Activated CD8-positive, alpha-beta T cell treated with anti-CD3 and anti-CD28 coated beads for 36 hours (primary cell): ENCODE measurements at places on chromosomes 2 and 18. TPM values are rescaled to one million over a fixed set of nuclear protein-coding genes. Genes with fewer than 3 reads are reported as not detected.

DNA sequence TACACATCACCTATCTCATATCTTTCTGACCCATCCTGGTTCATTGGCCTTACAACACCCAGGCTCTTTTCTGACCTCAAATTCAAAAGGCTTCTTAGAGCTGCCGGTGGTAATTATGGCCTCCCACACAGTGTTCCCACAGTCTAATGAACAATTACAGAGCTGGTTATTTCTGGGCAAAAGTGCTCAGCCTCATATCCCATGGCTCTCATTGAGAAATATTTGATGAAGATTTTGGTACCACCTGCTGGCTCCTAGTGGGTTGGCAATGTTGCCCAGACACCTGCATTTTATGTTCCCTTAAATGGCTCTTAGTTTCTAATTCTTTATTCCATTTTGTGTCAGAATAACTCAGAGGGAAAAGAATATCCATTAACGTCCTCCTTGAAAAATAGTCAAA, 20.1 kb upstream of the SCYGR2 start:
- H3K4me1 ChIP-seq: no peaks in the 10 kb centered on the region
- peaks cover 26% of the 10 kb centered on the region for H3K27me3 ChIP-seq
- H3K36me3 ChIP-seq: peaks cover 3% of the 10 kb centered on the region
- no peak overlapping the region for H3K27ac ChIP-seq
- no peak for DNase-seq

DNA sequence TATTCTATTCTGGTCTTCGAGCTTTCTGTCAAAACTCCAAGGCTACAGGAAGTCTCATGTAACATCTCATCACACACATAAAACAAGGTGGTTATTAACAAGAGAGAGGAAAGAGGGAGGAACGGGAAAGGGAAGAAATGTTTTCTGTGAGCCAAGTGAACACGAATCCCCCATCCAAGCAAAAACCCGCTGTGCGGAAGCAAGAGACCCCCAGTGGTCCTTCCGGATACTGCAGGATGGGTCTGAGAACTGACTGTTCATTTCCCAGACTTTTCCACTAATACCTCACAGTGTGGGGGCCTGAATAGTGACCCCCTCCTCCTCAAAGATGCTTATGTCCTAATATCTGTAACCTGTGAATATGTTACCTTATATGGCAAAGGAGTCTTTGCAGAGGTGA, 19.0 kb upstream of the DIPK1C start:
- no peaks in the 10 kb centered on the region for H3K36me3 ChIP-seq
- no peak overlapping the region for H3K4me3 ChIP-seq
- DNase-seq: peak; percentile 41
- H3K4me1 ChIP-seq: no peaks in the 10 kb centered on the region

DNA sequence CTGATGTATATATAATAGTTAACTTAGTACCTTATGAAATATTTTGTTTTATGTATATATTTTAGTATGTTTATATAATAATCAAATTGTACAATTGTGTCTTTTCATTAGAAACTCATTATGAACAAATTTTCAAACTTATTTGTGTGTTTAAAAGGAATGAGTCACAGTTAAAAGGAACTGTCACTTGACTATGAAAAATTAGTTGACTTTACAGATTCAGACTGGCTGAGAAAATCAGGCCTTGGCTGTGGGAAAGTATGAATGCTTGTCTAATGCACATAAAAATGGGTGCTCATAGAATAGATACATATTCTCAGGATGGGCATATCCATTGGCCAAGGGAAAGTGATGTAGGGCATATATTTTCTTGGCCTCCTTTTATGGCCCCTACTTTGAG, 576.8 kb downstream of the SATB2 start:
- no peak overlapping the region for H3K4me3 ChIP-seq
- H3K27ac ChIP-seq: no peak overlapping the region
- DNase-seq: no peak
- no peaks in the 10 kb centered on the region for H3K27me3 ChIP-seq
- no peaks in the 10 kb centered on the region for H3K36me3 ChIP-seq

DNA sequence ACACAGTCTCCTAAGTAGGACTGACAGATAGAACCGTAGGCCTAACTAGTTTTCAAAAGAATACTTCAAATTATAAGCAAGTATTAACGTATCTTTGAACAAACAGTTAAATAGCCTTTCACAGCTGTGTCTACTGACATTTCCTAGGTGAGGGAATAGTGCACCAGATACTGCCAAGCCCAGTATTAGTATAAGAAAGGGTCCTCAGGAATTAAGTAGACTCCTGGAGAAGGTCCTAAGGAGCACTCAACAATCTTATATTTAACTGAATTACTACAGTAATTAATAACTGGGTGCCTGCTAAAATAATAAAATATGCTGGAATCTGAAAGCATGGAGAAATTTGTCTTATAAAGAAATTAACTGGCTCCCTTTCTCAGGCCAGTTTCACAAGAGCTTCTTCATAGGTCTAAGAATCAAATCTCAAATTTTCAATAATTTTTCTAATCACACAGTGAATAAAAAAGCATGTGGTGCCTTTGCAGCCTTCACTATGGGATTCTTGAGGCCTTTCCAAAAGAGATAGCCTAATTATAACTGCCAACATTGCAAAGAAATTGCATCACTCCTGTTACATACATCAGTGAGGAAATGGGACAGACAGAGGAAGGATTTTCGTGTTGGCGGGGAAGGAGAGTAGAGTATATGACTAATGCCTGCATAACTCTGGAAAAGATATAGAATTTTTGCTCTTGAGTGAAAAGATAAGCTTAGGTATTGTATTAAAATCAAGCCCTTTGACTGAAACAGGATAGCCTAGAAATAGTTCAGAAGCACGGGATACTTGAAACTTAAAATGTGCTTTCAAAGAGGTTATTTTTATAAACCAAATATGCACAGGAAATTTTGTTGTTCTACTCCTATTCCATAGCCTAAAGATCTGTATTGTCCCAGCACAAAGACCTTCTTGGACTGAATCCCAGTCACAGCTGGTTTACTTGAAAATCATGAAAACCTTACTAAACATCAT, 228.6 kb upstream of the STK17B start:
- H3K36me3 ChIP-seq: no peaks in the 10 kb centered on the region
- H3K27me3 ChIP-seq: no peaks in the 10 kb centered on the region
- no peak overlapping the region for H3K4me3 ChIP-seq
- no peak for DNase-seq

GRCh38 chr18:13353084-13353823, 134.7 kb downstream of the LDLRAD4 start:
- peaks cover 11% of the 10 kb centered on the region for H3K36me3 ChIP-seq
- H3K27me3 ChIP-seq: no peaks in the 10 kb centered on the region
- H3K27ac ChIP-seq: peak overlapping the region; percentile 53
- DNase-seq: no peak
- peaks cover 28% of the 10 kb centered on the region for H3K4me1 ChIP-seq

The BUB1 gene
- total RNA-seq: 102 TPM

- no peaks in the 10 kb centered on the region for H3K4me1 ChIP-seq
- H3K36me3 ChIP-seq: no peaks in the 10 kb centered on the region
- DNase-seq: no peak
- H3K27ac ChIP-seq: no peak overlapping the region
These were observed 392.2 kb upstream of the CHST9 start for GRCh38 chr18:27577265-27577664.

DNA sequence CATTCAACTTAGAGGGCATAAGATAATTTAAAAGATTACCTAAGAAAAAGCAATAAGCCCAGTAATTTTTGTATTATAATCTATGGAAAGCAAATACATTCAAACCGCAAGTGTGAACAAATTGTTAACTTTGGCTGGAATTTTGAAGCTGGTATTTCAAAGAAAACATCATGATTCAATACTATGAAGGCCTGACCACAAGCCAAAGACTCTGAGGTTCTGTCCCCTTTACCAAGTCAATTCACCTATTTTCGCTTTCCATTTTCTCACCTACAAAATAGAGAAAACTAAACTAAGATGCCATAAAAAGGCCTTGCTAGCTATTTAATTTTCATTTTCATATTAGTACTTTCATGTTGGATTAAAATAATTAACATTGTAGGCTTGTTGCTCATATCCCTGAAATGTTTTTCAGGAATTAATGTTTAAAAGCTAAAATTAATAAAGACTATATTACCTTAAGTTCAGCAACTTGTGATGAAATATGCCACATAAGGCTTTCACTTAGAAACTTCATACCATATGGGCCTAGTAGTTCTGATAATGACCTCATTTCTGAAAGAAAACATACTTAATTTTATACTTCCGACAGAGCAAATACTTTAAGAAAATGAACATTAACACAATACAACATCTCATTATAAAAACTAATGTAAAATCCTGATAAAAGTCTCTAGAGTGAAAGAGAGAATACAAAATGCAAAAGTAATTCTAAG, 85.7 kb upstream of the FRZB start:
- DNase-seq: peak; percentile 37
- peaks cover 12% of the 10 kb centered on the region for H3K4me1 ChIP-seq

GRCh38 chr2:7930800-7931635, 750.8 kb upstream of the ID2 start:
- H3K4me3 ChIP-seq: no peak overlapping the region
- H3K36me3 ChIP-seq: no peaks in the 10 kb centered on the region
- H3K27me3 ChIP-seq: no peaks in the 10 kb centered on the region
- H3K27ac ChIP-seq: peak overlapping the region; percentile 65

The ZNF519 gene
- 17.7 TPM for total RNA-seq

DNA sequence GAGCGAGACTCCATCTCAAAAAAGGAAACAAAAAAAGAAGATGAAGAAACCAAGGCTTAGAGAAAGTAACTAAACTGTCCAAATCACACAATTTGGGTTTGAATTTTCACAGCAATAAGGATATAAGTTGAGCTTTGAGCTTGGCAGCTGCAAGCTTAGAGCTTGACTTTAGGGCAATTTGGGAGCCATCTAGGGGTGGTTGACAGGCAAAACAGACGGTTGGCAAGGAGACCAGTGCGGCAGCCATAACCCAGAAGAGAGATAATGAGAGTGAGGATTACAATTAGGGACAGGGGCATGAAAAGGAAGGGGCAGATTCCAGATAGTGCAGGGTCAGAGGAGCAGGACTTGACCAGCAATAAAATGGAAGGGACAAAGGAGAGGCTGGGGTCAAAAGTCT, 382.2 kb upstream of the HNRNPA3 start:
- H3K27ac ChIP-seq: no peak overlapping the region
- H3K4me1 ChIP-seq: peaks cover 28% of the 10 kb centered on the region
- no peak overlapping the region for H3K4me3 ChIP-seq
- H3K36me3 ChIP-seq: no peaks in the 10 kb centered on the region

GRCh38 chr18:49015886-49016647, 65.3 kb upstream of the SMAD7 start:
- no peaks in the 10 kb centered on the region for H3K4me1 ChIP-seq
- DNase-seq: no peak
- H3K27ac ChIP-seq: no peak overlapping the region

The TSPYL6 gene
- not detected for total RNA-seq

GRCh38 chr18:63079114-63079513, 240.5 kb downstream of the BCL2 start:
- no peak overlapping the region for H3K4me3 ChIP-seq
- H3K27ac ChIP-seq: no peak overlapping the region
- DNase-seq: no peak
- H3K36me3 ChIP-seq: no peaks in the 10 kb centered on the region
- H3K4me1 ChIP-seq: peaks cover 9% of the 10 kb centered on the region

The POTEJ gene
- not detected for total RNA-seq

- H3K27me3 ChIP-seq: peaks cover 2% of the 10 kb centered on the region
- H3K36me3 ChIP-seq: no peaks in the 10 kb centered on the region
- H3K27ac ChIP-seq: no peak overlapping the region
- peak; percentile 6 for DNase-seq
These were observed 24.3 kb downstream of the TMEM237 start for GRCh38 chr2:201618744-201619662.

The INO80B gene
- total RNA-seq: 23.9 TPM

The STAMBP gene
- total RNA-seq: 87.1 TPM

DNA sequence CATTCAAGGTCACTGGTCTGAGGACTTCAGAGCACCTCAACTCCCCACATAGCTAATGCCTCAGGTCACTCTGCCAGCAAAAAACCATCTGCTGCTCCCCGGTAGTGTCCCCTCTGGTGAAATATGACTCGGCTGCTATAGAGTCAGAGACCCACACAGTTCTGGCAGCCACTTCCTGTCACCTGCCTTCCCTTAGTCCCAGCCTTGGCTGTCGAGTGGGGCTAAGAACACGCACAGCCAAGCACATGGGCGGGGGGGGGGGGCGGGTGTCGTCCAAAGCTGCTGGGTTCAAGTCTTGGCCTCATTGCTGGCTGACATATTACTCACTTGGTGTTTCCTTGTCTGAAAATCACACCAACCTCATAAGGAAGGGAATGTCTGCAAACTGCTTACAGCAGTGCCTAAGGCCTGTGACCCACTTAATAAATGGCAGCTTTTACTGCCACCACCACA, 37.5 kb downstream of the POLR1A start:
- H3K27ac ChIP-seq: peak overlapping the region; percentile 59
- H3K27me3 ChIP-seq: no peaks in the 10 kb centered on the region
- H3K36me3 ChIP-seq: peaks cover 79% of the 10 kb centered on the region
- no peak overlapping the region for H3K4me3 ChIP-seq
- H3K4me1 ChIP-seq: peaks cover 27% of the 10 kb centered on the region

The PROKR1 gene
- not detected for total RNA-seq

- H3K4me3 ChIP-seq: no peak overlapping the region
- DNase-seq: no peak
- no peaks in the 10 kb centered on the region for H3K4me1 ChIP-seq
- no peak overlapping the region for H3K27ac ChIP-seq
- H3K27me3 ChIP-seq: peaks cover 11% of the 10 kb centered on the region
These were observed 122.4 kb upstream of the SIX3 start for GRCh38 chr2:44819061-44819460.

GRCh38 chr2:9814129-9814868, 29.0 kb upstream of the TAF1B start:
- H3K27me3 ChIP-seq: peaks cover 4% of the 10 kb centered on the region
- no peaks in the 10 kb centered on the region for H3K36me3 ChIP-seq
- peaks cover 8% of the 10 kb centered on the region for H3K4me1 ChIP-seq

DNA sequence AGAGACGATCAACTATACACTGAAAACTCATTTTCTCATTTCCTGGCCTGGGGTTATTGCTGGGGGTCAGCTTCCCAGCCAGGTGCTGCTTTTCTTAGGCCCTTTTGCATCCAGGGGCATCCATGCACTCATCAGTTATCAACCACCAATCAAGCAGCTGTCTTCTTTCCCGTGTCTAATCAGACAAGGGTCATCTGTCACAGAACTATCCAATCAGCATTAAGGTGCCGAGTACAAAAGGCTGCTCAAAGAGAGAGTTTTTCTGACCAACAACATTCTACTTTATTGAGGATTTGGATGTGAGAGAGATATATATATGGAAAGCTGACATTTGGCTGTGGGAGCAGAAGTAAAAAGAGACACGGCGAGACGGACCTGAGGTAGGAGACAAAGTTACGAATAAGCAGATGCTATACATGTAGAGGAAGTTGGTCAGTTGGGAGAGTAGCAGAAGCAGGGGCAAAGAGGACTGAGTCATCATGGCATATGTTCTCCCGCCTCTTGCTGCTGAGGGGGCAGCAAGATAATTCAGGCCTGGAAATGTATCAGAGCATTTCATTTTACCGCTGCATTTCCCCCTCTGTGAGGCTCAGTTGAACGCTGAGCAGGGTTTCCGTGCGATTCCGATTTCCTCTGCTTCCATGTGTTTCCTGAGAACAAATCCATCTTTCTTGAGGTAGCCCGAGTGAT, 129.3 kb downstream of the NUP35 start:
- no peak for DNase-seq
- no peaks in the 10 kb centered on the region for H3K4me1 ChIP-seq
- no peaks in the 10 kb centered on the region for H3K36me3 ChIP-seq
- H3K4me3 ChIP-seq: no peak overlapping the region
- peaks cover 5% of the 10 kb centered on the region for H3K27me3 ChIP-seq

- no peak overlapping the region for H3K27ac ChIP-seq
- DNase-seq: no peak
- H3K4me1 ChIP-seq: no peaks in the 10 kb centered on the region
- peaks cover 16% of the 10 kb centered on the region for H3K27me3 ChIP-seq
- no peaks in the 10 kb centered on the region for H3K36me3 ChIP-seq
These were observed 168.3 kb downstream of the NR4A2 start for GRCh38 chr2:156164091-156164720.

The TUBB8B gene
- not detected for total RNA-seq

The ASB18 gene
- total RNA-seq: not detected
